ENCODE measurements at places on chromosomes 13 and 19.

DNA sequence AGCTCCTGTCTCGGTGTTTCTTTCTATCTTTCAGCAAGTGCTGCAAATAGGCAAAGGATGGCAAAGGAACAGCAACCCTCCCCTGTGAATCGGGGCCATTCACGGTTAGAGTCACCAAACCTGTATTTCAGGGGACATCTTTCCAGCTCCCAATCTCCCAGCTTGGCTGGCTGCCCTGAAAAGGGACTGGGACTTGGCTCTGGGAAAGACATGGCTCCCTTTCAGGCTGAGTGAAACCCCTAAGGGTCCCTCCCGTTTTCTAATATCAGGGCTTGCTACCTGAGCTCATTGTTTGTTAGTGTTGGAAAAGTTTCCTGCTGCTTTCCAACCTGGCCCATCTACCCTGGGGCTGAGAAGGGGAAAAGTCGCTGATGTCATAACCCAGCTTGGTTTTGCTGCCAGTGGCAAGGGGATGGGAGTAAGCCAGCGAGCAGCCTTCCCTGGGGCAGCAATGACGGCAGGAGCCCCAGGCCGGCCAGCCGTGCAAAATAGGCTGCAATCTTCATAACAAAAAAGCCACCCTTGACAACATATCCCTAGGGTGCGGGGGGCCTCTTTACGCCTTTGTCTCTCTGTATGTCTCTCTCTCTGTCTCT, 29.9 kb downstream of the SERP2 start:
- no peak for DNase-seq

- no peak for DNase-seq
Observed at GRCh38 chr13:35473206-35473775, 3.2 kb downstream of the MAB21L1 start.

GRCh38 chr13:39586151-39586550, 16.8 kb downstream of the LHFPL6 start:
- no peak for DNase-seq

GRCh38 chr19:37874784-37875183, 31.6 kb downstream of the WDR87 start:
- no peak for DNase-seq

GRCh38 chr19:10497371-10497770, 5.8 kb downstream of the KEAP1 start:
- DNase-seq: no peak

GRCh38 chr19:4099041-4099764, 24.7 kb downstream of the MAP2K2 start:
- DNase-seq: no peak

DNA sequence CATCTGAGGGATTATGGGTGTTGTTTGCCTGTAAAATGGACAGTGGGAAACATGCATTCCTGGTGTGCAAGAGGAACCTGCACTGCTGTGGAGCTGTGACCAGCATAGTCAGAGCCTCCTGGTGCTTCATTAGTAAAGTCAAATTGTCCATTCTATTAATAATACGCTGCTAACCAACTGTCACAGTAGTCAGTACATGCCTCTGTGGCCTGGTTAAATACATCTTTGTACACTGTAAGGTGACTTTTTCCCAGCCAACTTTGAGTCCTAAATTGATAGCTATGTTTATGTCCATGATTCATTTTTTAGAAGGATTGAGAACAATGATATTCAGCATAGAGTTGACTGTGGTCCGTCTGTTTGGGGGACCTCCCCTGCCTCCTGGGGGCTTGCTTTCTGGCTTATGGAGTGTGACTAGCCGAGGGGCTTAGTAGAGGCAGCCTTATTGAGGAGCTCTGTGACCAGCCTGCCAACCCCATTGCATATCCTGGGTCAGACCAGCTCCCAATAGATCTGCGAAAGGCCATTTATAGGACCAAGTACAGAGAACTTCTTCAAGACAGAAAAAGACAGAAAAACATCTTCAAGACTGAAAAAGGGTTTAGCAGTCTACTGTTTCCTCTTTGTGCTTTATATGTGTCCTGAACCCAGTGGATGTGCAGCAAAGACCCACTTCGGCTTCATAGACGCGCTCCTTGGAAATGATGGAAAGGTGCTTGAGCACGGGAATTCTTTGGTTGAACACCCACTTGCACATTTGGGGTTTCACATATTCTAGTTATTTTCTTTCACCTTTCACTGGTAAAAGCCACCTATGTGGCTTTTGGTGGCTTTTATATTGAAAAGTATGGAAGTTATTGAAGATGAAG, 4.3 kb downstream of the GPR183 start:
- DNase-seq: no peak

- DNase-seq: no peak
Observed at GRCh38 chr19:39196860-39197562, at the start of gene NCCRP1. Gene NCCRP1 (plus strand): TSS chr19:39196964. CDS start chr19:39196983, 19 bp downstream.

DNA sequence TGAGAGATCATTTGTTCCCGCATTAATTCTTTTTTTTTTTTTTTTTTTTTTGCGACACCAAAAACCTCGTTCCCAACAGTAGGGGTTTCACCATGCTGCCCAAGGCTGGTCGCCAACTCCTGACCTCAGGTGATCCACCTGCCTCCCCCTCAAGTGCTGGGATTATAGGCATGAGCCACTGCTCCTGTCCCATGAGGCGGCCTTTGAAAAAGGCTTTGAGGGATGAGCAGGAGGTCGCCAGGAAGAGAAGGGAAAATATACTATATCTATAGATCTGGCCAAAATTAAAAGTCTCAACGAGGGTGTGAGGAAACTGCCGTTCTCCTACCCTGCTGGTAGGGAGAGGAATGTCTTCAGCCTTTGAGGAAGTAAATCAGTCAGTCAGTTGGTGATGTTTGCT, 26.2 kb downstream of the ZNF473 start:
- no peak for DNase-seq

GRCh38 chr19:17405250-17406045, at the start of gene BST2:
Gene BST2 (minus strand): TSS chr19:17405630. CDS start chr19:17405575, 55 bp downstream.
- no peak for DNase-seq

- DNase-seq: no peak
Observed at GRCh38 chr13:35833608-35834275, 297.4 kb downstream of the DCLK1 start.

- DNase-seq: no peak
Observed at GRCh38 chr19:33796164-33796875, at the start of gene KCTD15. Gene KCTD15 (plus strand): TSS chr19:33796870. CDS start chr19:33800455, 3,585 bp downstream.

GRCh38 chr19:16156904-16157303, 13.4 kb downstream of the HSH2D start:
- no peak for DNase-seq

DNA sequence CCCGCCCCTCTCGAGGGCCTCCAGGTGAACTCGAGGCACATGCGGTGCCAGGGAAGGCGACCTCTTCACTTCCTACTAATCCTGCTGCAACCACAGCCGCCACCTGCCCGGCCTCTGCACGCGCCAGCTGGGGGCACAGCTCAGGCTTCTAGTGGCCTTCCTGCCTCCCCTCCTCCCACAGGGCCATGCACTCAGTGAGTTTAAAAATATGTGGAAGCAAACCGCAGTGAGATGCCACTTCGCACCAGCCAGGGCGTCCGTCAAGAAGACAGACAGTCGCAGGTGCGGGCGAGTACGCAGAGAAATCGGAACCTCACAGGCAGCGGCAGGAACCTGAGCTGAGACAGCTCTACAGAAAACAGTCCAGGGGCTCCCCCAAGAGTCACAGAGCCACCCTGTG, 10.4 kb downstream of the LMNB2 start:
- DNase-seq: no peak

GRCh38 chr13:102461302-102461701, 59.5 kb upstream of the FGF14 start:
- DNase-seq: no peak

DNA sequence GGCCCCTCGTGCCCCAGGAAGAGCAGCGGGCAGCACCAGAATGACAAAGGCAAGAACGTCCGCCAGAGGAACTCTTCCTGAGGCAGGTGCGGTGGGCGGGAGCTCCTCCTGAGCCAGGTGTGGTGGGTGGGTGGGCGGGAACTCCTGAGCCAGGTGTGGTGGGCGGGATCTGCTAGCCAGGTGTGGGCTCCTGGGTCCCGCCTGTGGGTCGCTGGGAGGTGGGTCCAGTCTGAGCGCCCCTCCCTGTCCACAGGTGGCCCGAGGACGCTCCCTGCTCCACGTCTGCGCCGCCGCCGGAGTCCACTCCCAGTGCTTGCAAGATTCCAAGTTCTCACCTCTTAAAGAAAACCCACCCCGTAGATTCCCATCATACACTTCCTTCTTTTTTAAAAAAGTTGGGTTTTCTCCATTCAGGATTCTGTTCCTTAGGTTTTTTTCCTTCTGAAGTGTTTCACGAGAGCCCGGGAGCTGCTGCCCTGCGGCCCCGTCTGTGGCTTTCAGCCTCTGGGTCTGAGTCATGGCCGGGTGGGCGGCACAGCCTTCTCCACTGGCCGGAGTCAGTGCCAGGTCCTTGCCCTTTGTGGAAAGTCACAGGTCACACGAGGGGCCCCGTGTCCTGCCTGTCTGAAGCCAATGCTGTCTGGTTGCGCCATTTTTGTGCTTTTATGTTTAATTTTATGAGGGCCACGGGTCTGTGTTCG, 7.0 kb upstream of the HCN2 start:
- DNase-seq: no peak

- DNase-seq: no peak
Observed at GRCh38 chr13:24110011-24110410, 50.5 kb upstream of the SPATA13 start.

DNA sequence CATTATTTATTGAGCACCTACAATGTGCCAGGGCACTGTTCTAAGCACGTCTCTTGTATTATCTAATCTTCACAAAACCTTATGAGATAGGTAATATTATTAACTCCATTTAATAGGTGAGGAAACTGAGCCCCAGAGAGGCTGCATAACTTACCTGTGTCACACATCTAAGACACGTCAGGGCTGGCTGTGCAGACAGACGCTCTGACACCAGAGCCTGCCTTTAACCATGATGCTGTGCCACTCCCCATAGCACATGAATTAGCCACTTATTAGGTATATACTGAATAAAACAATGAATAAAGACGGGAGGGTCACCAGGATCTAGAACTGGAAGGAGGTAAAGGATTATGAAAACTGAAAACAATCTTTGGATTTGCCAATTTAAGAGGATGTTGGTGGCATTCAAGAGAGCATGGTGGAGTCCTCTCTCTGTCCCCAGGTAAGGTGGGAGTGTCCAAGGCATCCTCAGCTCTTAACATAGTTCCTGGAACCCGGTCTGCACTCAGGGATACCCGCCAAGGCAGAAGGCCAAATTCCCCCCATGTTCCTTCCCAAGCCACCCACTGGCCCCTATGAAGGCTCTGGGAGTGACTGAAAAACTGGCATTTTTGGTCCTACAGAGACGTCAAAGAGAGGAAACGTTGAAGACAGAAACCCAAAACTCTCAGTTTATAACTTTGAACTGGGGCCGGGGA, 479.7 kb downstream of the FOXO1 start:
- DNase-seq: no peak

DNA sequence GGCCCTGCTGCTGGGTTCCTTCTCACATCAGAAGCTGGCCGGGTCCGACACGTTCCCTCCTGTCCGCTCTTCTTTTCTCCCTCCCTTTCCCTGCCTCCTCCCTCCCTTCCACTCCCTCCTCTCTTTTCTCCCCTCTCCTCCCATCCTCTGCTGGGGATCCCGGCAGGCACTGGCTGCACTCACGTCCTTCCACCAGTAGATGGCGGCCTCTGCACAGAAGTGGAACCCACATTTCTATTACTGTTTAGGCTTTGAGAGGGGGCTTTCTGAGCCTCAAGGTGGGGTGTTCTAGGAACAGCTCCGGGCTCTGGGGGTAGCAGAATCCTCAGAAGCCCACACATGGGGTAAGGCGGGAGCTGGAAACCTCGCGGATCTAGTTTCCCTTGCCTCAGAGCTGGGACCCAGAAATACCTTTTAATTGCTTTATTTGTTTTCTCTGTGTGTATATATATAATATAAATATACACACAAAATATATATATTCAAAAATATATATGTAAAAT, 294.2 kb downstream of the ZNF536 start:
- no peak for DNase-seq

- DNase-seq: no peak
Observed at GRCh38 chr19:33998739-33999345, 173.5 kb upstream of the LSM14A start.

- DNase-seq: no peak
Observed at GRCh38 chr19:3149526-3150505, 14.0 kb downstream of the GNA15 start.

GRCh38 chr13:98345107-98345935, 168.3 kb upstream of the RNF113B start:
- no peak for DNase-seq

DNA sequence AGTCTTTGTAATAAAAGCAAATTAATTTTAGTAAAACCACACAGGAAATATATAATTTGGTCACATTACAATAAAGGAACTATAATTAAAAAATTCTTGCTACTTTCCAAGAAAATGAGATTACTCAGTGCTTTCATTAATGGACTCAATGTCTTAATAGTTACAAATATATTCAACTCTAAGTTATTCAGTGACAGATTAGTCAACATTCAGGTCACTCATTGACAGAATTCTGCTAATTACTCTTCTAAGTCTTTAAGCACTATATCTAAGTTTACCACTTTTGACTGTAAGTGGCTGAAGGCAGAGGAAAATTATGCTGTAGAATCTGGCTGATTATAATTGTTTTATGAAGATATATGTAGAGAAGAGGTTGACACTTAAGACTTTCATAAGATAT, 1365.0 kb downstream of the EFNB2 start:
- no peak for DNase-seq

GRCh38 chr13:60158321-60158801, 5.4 kb downstream of the DIAPH3 start:
- DNase-seq: no peak

GRCh38 chr19:2923510-2923909, 21.3 kb downstream of the ZNF77 start:
- DNase-seq: no peak

- DNase-seq: no peak
Observed at GRCh38 chr19:8489561-8490394, 12.7 kb downstream of the PRAM1 start.

GRCh38 chr13:98461486-98462240, 115.2 kb downstream of the STK24 start:
- no peak for DNase-seq

GRCh38 chr19:1298235-1298634, 12.6 kb downstream of the EFNA2 start:
- no peak for DNase-seq

- no peak for DNase-seq
Observed at GRCh38 chr19:35155441-35155840, 906 bp downstream of the FXYD5 start.

DNA sequence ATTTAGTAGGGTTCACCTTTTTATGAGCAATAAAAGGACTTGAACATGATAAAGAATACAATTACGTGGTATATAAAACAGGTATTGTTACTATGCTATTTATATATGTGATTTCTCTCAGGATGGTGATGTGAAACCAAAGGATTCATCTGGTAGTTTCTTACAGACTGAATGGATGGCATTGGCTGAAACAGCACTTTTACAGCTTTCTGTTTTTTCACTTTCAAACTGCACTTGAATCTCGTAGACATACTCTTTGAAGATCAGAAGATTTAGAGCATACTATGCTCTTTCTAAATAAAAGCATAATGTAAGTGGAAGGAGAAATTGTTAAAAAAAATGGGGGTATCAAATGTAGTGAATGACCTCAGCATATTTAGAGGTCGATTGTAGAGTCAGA, 354.8 kb downstream of the HS6ST3 start:
- no peak for DNase-seq
